Type B pancreatic cell (in vitro differentiated cells): ENCODE measurements at places on chromosomes 13 and 19. TPM values are rescaled to one million over a fixed set of nuclear protein-coding genes. Genes with fewer than 3 reads are reported as not detected.

Gene GPR12
- total RNA-seq, result 0.12 and 0.14 TPM in 2 replicates

DNA sequence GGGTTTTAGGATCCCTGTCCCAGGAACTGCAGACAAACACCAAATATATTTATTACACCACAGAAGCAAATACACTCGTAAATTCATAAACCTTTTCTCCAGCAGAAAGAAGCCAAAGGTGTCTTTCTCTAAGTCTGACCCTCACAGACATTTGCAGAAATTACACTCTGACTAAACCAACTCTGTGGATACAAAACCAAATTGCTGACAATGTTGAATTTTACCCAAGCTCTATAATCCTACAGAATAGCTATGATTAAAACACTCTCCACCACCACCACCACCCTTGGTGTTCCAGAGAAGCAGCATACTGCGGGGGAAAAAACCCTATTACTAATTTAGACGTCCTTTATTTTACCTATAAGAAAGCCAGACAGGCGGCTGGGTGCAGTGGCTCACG, 5.2 kb downstream of the ZNF564 start:
- DNase-seq, result no peak
- H3K27ac ChIP-seq, result peak overlapping the region; percentile 13
- H3K4me1 ChIP-seq, result peaks cover 4% of the 10 kb centered on the region
- H3K4me3 ChIP-seq, result no peak overlapping the region

- peaks cover 48% of the 10 kb centered on the region for H3K36me3 ChIP-seq
- H3K27ac ChIP-seq, result no peak overlapping the region
- no peak for DNase-seq
- H3K4me1 ChIP-seq, result no peaks in the 10 kb centered on the region
Observed at GRCh38 chr13:40812102-40812501, 22.7 kb downstream of the SLC25A15 start.

DNA sequence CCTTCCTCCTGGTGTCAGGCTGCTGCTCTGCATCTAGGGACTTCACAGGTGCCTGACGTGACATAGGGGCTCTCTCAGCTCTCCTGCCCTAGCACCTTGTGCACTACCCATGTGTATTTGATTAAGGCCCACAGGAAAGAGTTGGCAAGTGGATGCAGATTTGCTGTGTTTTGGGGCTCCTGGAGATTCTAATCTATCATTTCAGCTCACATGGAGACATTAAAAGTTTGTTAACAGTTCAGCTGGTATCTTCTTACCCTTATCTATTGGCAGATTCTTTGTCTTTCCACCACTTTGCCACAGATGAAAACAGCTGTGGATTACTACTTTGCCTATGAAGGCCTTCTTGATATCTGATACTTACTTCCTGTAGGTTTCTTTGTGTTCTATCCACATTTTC, 41.9 kb downstream of the WASF3 start:
- DNase-seq, result no peak
- peaks cover under 1% of the 10 kb centered on the region for H3K36me3 ChIP-seq
- no peaks in the 10 kb centered on the region for H3K27me3 ChIP-seq
- peaks cover 42% of the 10 kb centered on the region for H3K4me1 ChIP-seq
- peak overlapping the region; percentile 9 for H3K27ac ChIP-seq

GRCh38 chr19:7294558-7295212, 471 bp upstream of the INSR start:
- H3K4me1 ChIP-seq, result peaks cover 19% of the 10 kb centered on the region
- H3K36me3 ChIP-seq, result no peaks in the 10 kb centered on the region
- H3K4me3 ChIP-seq, result peak overlapping the region; percentile 84
- peak overlapping the region; percentile 77 for H3K27ac ChIP-seq

GRCh38 chr13:32124743-32125142, 93.2 kb downstream of the FRY start:
- no peak for DNase-seq
- no peak overlapping the region for H3K4me3 ChIP-seq
- H3K4me1 ChIP-seq, result no peaks in the 10 kb centered on the region
- no peaks in the 10 kb centered on the region for H3K27me3 ChIP-seq
- no peak overlapping the region for H3K27ac ChIP-seq
